Uterine smooth muscle cell (primary cell): ENCODE measurements at places on chromosomes 7 and 10. TPM values are rescaled to one million over a fixed set of nuclear protein-coding genes. Genes with fewer than 3 reads are reported as not detected.

The PDE1C gene
- 0.12 and 0.33 TPM in 2 replicates for total RNA-seq

The MALRD1 gene
- 0.33 and 0.87 TPM in 2 replicates for total RNA-seq

The TBX20 gene
- under 0.01 TPM in 1 of 2 replicates, not detected in the other for total RNA-seq

The PNLIPRP2 gene
- not detected in 2 replicates for total RNA-seq

The PRKG1 gene
- 26.3 and 38.7 TPM in 2 replicates for total RNA-seq

The PLCE1 gene
- total RNA-seq = 2.2 and 2.5 TPM in 2 replicates

The PLAU gene
- 81.5 and 153 TPM in 2 replicates for total RNA-seq

The EN2 gene
- total RNA-seq = not detected in 2 replicates

The PRXL2A gene
- total RNA-seq = 14.9 and 29.5 TPM in 2 replicates

The ZNF722 gene
- not detected in 2 replicates for total RNA-seq

The FAM25C gene
- not detected in 2 replicates for total RNA-seq

The PNLIPRP3 gene
- 0.11 and 0.12 TPM in 2 replicates for total RNA-seq

The MRC1 gene
- total RNA-seq = under 0.01 and 0.12 TPM in 2 replicates

The CYP2E1 gene
- total RNA-seq = 0.22 and 0.37 TPM in 2 replicates

The IFIT1B gene
- not detected in 2 replicates for total RNA-seq

The HMX3 gene
- total RNA-seq = not detected in 2 replicates

The ATP5MK gene
- 184 and 196 TPM in 2 replicates for total RNA-seq

The ECHDC3 gene
- total RNA-seq = 7.2 and 12.0 TPM in 2 replicates

The ADIRF gene
- 36.3 and 73.0 TPM in 2 replicates for total RNA-seq

The CLCN1 gene
- not detected in 2 replicates for total RNA-seq

The AGBL3 gene
- total RNA-seq = 0.89 and 1.00 TPM in 2 replicates

The HABP2 gene
- not detected in 2 replicates for total RNA-seq

The EPO gene
- total RNA-seq = not detected in 2 replicates

The ACTL6B gene
- total RNA-seq = not detected in 2 replicates

The MSMB gene
- 0.62 TPM in 1 of 2 replicates, not detected in the other for total RNA-seq

The SCIN gene
- total RNA-seq = under 0.01 and 0.25 TPM in 2 replicates

The FIGNL1 gene
- 20.7 and 36.1 TPM in 2 replicates for total RNA-seq

The CROT gene
- 13.4 and 15.2 TPM in 2 replicates for total RNA-seq
